ENCODE measurements at places on chromosomes 3 and 15.

DNA sequence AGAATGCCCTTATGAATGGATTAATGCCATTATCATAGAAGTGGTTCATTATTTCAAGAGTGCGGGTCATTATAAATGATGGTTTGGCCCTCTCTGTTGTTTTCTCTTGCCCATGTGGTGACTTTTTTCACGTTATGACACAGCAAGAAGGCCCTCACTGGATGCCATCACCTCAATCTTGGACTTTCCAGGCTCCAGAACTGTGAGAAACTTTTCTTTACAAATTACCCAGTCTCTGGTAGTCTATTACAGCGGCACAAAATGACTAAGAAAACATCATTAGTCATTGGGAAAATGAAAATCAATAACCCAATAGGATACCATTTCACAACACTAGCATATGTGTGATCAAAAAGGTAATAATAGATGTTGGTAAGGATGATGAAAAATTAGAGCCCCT lies 119.0 kb upstream of the LPP start:
- no peak for DNase-seq

- no peak for DNase-seq
Observed at GRCh38 chr3:104676241-104676640, 690.5 kb upstream of the ALCAM start.

- DNase-seq = no peak
Observed at GRCh38 chr3:127475975-127476705, 114.4 kb downstream of the TPRA1 start.

GRCh38 chr3:146271180-146271579 lies 20.3 kb upstream of the PLSCR4 start:
- DNase-seq = no peak

DNA sequence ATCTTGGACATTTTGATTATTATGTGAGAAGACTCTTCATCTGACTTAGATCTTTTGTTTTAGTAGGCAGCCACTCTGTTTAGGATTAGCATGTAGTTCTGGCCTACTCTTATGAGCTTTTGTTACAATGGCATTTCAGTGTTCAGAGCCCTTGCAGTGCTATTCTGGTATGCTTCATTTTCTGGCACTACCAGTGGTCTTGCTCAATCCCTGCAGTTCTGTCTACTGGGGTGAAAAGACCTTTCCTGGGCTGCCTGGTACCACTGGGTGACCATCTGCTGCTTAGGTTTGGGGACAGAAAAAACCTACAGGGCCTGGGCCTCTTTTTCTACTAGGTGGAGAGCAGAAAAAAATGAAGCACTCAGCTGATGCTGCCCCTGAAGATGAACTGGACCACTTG lies 42.5 kb downstream of the IL16 start:
- no peak for DNase-seq

DNA sequence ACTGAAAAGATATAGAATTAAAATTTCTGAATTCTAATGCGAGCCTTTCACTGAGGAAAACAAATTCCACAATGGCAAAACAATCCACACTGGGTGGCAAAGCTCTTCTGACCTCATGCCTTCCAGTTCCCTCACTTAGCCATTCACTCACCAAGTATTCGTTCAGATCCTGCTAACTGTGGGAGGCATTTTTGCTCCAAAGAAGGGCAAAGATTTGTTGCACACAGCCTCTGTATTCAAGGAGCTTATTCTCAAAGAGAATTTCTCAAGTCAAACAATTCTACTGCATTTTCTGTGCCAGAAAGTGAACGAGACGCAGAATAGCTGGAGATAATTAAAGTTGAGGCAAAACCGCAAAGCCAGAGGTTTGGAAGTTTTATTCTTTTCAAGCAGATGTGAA lies 77.3 kb downstream of the CPNE4 start:
- DNase-seq = no peak

DNA sequence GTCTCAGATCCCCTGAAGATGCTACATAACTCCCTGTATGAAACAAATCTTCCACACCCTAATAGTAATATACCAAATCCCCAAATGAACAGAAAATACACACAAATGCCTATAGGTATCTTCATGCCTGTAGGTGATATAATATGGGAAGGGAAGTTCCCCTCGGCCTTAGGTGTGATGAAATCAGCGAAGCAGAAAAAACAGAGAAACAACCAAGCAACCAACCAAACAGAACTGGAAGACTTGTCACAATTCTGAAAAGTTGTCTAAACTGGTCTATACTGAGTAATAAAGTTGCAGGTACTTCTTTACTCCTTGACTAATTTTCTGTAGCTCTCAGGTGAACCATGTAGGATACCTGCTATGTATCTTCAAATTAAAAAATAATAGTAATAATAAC lies 82.2 kb upstream of the SATB1 start:
- DNase-seq = no peak

GRCh38 chr3:133412183-133413132 lies 12.6 kb downstream of the BFSP2 start:
- DNase-seq = no peak

GRCh38 chr3:63438826-63439371 lies 160.8 kb downstream of the SYNPR start:
- DNase-seq = no peak

- no peak for DNase-seq
Observed at GRCh38 chr15:26128611-26129140, 265.5 kb upstream of the ATP10A start.

- DNase-seq = no peak
Observed at GRCh38 chr3:190183121-190183520, 62.4 kb upstream of the P3H2 start.

DNA sequence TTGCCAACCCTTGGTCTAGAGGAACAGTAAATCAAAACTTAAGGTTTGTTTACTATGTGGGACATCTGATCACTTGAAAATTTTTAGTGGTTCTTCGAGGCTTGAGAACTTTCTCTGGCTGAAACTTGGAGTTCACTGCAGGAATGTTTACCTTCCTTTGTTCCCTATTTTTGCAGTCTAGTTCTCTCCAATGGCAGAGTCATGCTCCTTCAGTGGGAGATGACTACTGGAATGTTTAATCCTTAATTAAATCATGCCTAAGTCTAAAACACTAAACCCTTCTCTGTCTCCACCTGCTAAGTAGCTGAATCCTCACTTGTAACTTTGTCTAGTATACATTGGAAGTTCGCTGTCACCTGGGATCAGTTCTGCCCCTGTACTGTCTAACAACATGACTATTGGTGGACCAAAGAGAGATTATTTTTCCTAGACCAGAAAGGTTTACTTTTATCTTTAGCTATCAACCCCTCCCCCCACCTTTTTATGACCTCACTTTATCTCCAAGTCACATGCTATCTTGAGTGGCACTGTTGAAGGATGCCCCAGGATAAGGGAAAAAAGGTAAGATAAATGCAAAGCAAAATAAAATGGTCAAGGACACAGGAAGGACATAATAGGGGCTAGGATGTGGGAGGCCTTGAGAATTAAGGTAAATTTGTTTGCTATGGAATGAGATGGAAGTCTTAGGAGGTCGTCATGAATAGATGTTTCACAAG lies 1.2 kb upstream of the ZNF609 start:
- DNase-seq = no peak

GRCh38 chr15:99412626-99413025 lies 153.2 kb upstream of the MEF2A start:
- no peak for DNase-seq

Data from renal cortex interstitium (tissue), 15 donors.